B cell (primary cell): ENCODE measurements at places on chromosomes 1 and 21.
A peak's percentile ranks its signal among the peaks of the same experiment; 100 is the strongest.

DNA sequence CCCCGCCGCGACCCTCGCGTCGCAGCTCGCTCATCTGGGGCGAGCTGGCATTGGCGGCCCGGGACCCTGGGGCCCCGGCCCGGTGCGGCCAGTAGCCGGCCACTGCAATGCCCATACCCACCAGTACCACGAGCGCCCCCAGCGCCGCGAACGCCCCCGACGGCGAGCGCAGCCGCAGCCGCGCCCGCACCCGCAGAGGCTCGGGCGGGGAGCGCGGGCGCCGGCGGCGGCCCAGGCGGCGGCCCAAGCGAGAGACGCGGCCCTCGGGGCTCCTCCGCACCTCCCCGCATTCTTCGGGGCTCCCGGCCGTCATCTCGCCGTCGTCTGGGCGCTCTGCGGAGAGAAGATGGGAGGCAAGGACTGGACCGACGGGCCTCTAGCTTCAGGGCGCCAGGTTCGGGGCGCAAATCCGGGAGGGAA, 2.2 kb downstream of the TMEM200B start:
- DNase-seq = no peak

- no peak for DNase-seq
These were observed 183.3 kb downstream of the NEK7 start for GRCh38 chr1:198340139-198340538.

DNA sequence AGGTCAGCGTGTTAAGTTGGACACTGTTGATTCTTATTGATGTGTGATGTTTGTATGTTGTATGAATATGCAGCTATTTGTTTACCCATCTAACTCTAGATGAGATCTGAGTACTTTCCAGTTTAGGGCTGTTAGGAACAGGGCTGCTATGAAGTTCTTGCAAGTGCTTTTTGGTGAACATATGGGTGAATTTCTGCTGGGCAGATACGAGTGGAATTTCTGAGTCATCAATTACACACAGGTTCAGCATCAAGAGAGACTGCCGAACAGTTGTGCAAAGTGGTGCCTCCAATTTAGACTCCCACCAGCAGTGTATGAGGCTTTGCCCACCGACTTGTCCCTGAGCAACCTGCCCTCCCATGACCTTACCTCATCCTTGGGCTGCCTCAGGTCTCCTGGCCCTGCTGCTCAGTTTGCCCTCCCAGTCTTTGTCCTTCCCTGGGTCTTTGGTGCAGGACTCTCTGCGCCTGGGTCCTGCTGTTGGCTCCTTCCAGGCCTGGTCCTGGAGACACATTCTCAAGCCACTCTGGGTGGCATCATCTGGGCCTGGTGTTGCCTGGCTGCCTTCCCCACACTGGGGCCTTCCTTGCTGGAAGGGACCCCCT, 343.6 kb downstream of the PTPRU start:
- DNase-seq = no peak

DNA sequence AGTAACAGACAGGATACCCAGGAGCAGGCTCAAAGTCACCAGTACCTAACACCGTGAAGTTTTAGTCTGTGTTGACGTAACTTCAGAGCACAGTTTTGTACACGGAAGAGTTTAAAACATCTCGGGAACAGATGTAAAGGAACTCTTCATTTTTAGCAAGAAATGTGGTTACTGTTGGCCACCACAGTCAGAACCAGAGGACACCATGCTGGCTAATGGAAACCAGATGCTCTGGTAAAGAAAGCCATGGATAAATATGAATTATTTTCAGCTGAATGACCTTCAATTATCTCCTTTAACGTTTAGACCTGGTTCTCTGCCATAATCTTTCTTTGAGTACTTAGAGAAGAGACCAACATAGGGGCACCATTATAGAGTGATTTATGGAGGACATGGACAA, 115.9 kb downstream of the NTMT2 start:
- DNase-seq = no peak

DNA sequence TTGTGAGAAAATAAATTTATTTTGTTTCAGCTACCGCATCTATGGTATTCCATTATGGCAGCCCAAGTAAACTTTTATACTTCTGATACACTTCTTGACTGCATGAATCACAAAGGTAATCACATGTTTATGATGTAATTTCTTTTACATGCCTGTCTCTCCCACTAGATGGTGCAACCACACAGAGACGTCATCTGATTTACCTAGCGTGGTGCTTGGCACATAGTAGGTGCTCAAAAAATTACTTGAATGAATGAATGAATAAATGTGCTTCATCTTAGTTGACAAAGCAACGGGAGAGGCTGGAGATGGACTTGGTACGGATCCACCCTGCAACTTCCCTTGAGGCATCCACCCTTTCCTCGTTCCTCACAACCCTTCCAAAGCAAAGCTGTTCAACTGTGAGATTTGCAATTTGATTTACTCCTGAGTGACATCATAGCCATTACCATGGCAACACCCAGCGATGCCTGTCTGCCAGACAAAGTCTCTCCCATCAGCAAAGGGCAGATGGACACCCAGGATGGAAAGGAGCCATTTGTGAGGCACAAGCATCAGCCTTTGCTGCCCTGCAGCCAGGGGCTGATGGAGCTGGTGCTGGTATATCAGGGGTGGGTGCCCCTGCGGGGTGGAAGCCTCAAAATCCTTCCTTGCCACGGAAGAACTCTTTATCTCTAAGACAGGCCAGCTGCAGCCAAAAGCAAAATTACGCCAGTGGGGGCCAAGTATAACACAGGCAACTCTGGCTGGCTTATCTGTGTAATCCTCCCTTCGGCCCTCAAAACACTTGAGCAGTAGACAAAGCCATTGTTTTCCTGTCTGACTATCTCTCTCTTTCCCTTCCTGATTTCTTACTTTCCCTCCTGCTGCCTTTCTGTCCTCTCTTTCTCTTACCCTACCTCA, 18.9 kb upstream of the VWA5B1 start:
- no peak for DNase-seq

DNA sequence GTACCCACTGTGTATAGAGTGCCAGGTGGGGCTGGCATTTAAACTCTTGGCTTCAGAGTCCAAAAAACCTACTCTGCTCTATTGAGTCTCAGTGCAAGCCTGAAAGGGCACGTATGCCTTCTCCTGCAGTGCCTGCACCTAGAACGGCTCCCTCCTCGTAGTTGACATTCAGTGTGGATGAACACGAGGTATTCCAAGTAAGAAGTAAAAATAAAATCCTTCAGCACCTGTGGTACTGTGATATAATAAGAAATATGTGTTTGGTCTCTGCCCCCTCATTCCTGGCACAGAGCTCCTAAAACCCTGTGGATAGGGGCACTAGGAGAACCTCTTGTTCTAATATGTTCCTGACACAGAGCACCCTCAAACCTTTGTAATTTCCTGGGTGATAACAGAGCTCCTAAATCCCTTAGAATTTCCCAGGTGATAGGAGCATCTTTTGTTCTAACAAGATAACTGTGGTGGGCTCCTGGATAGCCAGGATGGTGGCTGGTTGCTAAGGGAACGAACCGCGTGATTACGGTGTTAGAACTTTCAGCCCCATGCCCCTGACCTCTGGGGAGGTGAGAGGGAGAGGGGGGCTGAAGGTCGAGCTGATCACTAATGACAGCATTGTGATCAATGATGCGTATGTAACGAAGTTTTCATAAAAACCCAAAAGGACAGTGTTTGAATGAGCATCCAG, 16.8 kb downstream of the UCK2 start:
- DNase-seq = no peak

DNA sequence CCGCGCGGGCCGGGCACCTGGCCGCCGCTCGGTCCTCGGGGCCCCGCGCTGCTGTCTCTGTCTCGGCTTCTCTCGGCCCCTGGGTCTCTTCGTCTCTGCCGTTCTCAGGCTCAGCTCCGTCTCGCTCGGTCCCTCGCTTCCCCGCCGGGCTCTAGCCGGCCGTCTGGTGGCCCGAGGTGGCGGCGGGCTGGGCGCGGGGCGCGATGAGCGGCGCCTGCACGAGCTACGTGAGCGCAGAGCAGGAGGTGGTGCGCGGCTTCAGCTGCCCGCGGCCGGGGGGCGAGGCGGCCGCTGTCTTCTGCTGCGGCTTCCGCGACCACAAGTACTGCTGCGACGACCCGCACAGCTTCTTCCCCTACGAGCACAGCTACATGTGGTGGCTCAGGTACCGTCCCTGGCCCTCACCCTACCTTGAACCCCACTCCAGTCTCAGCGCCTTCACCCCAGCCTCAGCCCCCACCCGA, 355 bp downstream of the SHISAL2A start:
- DNase-seq = peak; percentile 71

GRCh38 chr21:33070998-33071769, 1.2 kb downstream of the OLIG1 start:
- peak; percentile 12 for DNase-seq

DNA sequence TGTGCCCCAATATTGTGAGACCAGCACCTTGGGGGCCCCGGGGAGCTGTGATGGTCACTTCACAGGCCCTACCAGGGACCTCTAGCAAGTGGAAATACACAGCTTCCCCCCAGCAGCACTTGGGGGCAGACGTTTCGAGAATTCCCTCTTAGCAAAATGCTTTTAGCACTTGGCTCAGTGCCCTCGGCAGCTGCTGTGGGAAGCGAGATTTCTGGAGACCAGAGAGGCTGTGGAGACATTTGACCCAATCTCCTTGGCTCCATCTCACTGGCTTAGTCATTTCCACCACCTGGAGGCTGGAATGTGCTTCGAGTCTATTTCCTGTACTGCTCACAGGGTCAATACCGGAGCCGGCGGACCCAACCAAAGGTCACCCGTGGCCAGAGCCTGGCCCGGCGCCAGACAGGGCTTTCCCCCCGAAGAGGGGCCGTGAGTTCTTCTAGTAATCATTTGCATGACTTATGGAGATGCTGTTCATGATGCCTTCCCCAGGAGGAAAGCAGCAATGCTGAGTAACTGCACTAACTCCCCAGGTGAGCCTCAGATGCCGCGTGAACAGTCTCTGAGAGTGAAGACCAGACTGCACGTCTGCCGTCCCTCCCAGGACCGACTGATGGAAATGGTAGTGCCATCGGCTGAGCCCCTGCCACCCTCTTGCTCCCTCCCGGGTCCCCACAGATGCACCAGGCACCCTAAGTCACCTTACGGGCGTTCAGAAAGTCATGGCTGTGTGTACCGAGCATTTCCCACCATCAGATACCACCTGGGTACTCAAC, 4.4 kb upstream of the C2CD2 start:
- DNase-seq = no peak

- DNase-seq = no peak
These were observed 82.3 kb downstream of the CYYR1 start for GRCh38 chr21:26490771-26491170.

DNA sequence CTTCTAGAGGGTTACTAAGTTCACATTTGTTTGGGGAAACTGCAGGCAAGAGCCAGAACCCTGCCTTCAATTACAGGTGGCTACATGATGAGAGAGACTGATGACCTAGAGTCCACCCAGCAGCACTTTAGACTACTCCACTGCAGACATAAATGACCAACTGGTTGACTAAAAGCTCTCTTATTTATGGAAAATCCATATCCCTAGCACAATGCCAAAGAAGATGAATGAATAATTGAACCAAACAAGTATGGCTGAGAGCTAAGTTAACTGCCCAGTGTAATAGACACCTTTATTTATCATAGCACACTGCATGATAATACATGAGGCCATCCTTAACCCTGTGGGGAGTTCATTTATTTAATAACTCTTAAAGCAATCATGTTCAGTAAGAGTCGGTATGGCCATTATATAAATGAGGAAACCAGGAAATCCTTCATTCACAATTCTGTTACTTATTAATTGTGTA, 60.4 kb downstream of the IL12RB2 start:
- no peak for DNase-seq

DNA sequence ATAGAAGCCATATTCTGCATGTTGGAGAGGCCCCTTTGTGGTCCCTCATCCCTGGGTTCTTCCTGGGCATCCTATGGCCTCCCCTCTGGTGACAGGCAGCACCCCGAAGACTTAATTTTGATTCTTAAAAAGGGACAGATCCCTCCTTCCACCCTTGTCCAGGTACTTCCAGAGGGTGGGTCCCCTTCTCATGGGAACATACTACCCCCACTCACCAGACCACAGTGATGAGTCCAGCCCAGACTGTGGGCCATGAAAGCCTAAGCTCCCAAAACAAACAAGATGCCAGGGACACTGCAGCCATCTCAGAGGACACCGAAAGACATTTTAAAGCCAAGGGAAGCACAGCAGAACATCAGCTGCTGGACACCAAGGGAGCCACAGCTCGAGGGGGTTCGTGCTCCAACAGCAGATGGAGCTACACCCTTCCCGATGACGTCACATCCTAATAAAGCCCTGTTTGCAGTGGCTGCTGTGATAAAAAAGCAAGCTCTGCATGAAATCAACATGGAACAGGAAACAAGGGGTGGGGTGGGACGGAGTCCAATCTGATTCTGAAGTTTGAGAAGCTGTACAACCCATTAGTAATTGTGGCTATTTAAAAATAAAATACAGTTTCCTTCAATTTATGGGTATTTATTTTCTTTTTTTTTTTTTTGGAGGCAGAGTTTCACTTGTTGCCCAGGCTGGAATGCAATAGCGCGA, 32.4 kb downstream of the GNB1 start:
- peak; percentile 52 for DNase-seq

GRCh38 chr1:109814223-109814622, 50.5 kb upstream of the EPS8L3 start:
- no peak for DNase-seq

DNA sequence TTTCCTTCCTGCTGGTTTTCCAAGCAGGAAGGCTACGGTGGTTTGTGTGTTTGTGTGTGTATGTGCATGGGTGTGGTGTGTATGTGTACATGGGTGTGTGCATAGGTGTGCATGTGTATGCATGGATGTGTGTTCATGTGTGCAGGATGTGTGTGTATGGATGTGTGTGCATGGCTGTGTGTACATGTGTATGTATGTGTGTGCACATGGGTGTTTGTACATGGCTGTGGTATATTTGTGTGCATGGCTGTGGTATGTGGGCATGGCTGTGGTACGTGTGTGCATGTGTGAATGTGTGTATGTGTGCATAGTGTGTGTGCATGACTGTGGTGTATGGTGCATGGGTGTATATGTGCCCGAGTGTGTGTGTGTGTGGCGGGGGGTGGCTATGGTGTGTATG, 12.3 kb downstream of the C1orf94 start:
- DNase-seq = no peak

DNA sequence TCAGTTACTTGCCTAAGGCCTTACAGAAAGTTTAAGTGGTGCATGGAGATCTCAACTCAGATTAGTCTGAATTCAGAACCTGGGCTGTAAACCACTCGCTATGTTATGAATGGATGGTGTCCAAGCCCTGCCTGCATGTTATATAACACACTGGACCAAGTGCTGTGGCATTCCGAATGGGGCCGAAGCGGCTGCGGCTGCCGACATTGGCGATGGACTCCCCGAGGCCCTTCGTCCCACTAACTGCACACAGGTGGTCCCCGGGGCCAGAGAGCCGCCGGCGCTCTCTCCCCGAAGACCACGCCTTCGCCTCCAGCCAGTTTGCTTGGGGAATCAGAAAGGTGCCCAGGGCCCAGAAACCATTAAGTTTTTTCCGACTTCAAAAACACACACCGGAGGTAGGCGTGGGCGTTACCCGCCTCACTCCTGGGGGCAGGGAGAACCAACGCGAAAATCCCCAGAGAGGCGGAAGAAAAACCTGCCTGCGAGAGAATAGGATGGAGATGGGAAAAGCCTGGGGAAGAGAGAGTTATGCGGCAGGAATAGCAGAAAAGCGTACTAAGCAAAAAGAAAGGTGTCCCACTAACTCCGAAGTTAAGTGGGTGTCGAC, 579 bp upstream of the TENT5C start:
- no peak for DNase-seq
